ENCODE measurements at places on chromosomes 4 and X.

- no peak for DNase-seq
These were observed 182.4 kb upstream of the CXXC4 start for GRCh38 chr4:104677116-104677515.

DNA sequence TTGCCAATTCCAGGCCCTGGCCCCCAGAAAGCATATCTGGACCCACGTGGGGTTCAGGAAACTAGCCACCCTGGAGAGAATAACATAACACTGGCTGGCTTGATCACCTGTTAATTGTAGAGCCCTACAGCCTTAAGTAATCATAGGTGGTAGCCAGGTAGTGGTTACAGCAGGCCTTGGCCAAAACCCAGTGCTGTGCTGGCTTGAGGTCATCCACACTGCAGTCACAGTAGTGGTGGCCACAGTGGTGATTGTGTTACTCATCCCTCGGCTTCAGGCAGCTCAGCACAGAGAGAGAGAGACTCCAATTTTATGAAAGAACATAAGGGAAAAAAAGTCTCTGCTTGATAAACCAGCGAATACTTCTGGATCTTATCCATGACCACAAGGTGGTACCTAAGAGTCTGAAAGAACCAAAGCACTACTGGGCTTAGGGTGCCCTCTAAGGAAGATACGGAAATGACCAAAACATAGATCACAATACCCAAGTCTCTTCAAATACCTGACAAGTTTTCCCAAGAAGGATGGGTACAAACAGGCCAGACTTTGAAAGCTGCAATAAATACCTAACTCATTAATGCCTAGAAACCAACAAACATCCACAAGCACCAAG, 46.6 kb upstream of the CDX4 start:
- no peak for DNase-seq

DNA sequence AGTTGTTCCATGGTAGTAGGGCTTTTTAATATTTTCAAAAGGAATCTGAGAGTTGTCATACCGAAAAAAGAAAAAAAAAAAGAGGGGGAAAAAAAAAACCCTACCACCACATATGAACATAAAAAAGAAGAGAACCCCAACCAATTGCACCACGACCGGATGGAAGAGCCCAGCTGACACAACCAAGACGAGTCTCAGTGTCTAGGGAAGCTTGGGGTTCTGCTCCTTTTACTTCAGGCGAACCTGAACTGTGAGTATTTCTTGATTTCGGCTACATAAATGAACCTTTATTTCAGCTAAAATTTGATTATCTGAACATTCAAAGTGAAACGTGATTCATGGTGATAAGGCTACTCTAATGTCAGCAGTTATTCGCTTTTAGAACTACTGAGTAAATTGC, at the start of gene GPR34:
TSS of gene GPR34 (plus strand) at position 139 of the 400 bp plus-strand sequence. CDS start 6,661 bp downstream, outside the sequence.
- DNase-seq: no peak

- no peak for DNase-seq
These were observed 359.8 kb upstream of the CTSO start for GRCh38 chr4:156313497-156313896.

GRCh38 chr4:158912390-158912789, 143.6 kb downstream of the FNIP2 start:
- no peak for DNase-seq

GRCh38 chrX:13917507-13917906, 100.6 kb upstream of the GPM6B start:
- no peak for DNase-seq

- no peak for DNase-seq
These were observed 60.0 kb upstream of the LNX1 start for GRCh38 chr4:53651156-53651735.

DNA sequence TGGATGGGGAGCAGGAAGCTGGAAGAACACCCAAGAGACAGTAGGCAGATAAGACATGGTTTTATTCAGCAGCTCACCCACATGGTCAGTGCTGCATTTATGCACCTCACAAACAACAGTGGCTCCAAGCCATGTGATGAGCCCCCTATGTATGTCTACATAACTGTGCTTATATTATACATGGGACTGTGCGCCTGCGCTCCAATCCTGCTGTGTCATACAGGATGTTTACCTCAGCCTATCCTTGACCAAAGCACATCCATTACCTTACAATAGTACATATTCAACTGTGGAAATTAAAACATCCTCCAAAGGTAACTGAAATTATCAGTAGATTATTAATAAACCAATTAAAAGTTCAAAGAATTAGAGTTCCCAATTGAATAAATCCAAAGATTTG, 44.1 kb upstream of the SGMS2 start:
- peak; percentile 8 for DNase-seq

DNA sequence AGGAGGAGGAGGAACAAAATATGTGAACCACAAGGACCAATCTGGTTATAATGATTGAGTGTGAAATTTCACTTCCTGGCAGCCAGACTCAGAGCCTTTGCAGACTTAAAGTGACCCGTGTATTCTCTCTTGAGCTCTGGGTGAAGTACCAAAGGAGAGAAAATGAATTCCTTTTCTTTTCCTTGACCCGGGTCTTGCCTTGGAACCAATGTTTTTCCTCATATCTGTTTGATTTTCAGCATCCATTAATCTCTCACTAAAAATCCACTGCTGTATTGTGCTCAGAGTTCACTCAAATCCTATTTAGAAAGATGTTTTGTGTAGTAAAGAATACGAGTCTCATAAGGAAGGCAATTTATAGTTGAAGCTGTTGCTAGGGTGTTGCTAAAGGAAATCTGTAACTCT, 78.3 kb upstream of the C1QTNF7 start:
- no peak for DNase-seq

GRCh38 chr4:169340834-169341233, 70.1 kb upstream of the SH3RF1 start:
- DNase-seq: no peak

DNA sequence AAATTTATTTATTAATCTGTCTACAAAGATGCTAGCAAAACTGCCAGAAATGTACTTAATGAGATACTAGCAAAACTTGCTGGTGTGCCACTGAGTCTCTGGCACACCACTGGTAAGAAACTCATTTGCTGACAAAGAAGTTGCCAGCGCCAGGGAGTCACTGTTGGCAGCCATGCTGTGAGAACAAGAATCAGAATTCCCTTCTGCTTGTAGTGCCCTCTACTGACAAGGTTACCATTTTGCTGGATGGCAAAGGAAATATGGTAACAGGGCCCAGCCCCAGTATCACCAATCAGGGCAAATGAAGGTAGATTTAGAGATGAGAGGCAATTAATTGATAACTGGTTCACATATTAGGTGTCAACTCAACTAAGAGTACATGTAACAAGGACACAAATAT, 750.1 kb upstream of the ADGRL3 start:
- DNase-seq: no peak

GRCh38 chrX:86830685-86831084, 682.4 kb downstream of the DACH2 start:
- DNase-seq: no peak

DNA sequence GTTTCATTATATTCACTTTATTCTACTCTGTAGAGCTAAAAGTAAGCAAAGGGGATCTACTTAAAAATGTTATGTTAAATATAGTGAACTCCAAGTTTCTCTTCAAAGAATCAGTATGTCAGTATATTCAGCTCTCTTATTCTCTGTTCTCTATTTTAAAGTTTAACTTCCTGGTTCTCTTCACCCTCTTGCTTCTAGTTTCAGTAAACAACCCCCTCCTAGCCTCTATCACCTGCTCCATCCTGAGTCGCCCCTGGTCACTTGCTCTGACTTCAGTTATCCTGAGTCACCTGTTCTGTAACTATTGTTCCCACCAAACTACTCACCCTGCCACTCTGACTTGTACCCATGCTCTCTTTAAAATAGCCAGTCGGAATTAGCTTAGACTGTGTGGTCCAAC, 180.9 kb upstream of the AADAT start:
- DNase-seq: no peak
